Urothelium cell line (cell line): ENCODE measurements at places on chromosomes 12 and 14.

GRCh38 chr12:106248312-106248845 lies 559 bp upstream of the CKAP4 start:
- peak; percentile 49 for DNase-seq

DNA sequence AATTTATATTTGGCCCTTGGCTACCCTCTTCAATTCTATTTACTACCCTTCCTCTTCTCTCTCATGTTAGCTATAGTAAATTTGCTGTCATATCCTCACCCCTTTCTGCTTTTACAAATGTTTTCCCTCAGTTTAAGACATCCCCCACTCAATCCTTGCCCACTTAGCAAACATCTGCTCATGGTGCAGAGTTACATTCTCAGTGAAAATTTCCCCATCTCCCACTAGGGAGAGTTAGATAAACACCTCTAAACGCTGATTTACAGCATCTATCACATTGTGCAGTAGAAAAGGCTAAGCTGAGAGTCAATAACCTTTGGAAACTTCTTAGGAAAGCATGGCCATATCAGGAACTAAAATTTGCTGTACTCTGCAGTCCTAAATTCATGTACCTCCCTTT lies 69.0 kb downstream of the DENND5B start:
- no peak for DNase-seq

- no peak for DNase-seq
Observed at GRCh38 chr12:64625243-64626077, 15.2 kb downstream of the RASSF3 start.

DNA sequence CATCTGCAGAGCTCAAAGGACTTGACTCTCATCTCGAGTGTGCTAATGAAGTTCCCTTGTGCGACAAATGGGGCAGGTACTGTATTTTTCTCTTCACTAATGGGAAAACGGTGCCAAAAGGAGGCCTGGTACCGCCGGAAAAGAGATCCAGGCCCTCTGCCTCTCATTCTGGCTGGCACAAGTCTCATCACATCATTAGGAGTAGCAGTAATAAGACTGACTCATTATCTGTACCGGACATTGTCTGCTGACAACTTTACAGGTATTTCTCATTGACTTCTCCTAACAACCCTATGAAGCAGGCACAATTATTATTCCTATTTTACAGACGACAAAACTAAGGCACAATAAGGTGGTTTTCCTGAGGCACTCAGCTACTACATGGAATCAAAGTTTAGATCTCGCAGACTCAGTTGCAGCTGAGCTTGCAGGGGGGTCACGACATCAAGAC lies 668 bp downstream of the APPL2 start:
- DNase-seq: no peak

DNA sequence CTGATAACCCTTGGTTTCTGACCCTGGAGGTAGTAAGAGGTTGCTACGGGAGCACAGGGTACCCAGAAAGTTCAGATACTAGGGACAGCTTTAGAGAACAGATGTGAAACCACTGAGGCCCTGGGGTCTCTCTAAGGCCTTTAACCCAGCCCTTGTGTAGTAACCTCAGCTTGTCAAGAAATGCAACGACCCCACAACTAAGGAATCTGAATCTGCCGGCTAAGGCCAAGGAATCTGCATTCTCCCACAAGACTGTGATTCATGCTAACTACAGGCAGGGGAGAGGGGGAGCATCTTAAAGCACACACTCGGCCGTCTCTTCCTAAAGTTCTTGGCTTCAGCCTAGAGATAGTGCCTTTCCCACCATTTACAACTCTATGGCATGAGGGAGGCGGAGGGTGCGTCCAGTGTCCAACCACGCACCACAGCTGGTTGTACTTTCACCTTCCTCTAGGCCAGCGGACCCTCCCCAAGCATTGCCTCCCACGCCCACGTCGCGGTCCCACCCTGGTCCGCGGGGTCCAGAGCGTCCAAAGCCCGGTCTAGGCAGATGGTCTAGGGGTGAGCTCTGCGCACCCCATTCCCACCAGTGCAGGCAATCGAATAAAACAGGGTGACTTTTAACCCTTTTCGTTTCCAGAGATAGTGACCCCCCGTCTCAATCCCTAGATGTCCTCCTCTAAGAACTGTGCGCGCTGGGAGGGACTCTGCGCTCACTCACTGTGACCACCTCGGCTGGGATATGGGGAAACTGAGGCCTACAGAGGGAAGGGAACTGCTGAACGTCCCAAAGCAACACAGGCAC lies 735 bp upstream of the VASH1 start:
- no peak for DNase-seq

DNA sequence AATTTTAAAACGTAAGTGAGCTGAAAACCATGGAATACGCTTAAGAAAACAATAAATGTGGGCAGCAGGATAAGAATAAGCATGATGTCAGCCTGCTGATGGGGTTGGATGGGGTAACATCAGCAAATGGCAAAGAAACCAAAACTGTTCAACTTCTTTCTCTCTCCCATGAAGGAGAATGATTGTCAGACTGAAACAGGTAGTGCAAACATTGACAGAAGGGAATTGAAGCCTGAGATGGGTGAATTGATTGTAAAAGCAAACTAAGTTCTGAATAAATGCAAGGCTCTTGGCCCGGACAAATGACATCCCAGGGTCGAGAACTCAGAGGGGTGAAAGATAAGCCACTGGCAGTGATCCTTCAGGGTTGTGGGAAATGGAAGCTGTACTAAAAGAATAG lies 182.6 kb downstream of the ETV6 start:
- DNase-seq: no peak

- DNase-seq: peak; percentile 60
Observed at GRCh38 chr12:52037248-52037861, 13.9 kb upstream of the NR4A1 start.

- no peak for DNase-seq
Observed at GRCh38 chr12:128906485-128907137, 53.3 kb downstream of the GLT1D1 start.

GRCh38 chr12:53179687-53180219 lies 769 bp upstream of the ZNF740 start:
- DNase-seq: peak; percentile 47

DNA sequence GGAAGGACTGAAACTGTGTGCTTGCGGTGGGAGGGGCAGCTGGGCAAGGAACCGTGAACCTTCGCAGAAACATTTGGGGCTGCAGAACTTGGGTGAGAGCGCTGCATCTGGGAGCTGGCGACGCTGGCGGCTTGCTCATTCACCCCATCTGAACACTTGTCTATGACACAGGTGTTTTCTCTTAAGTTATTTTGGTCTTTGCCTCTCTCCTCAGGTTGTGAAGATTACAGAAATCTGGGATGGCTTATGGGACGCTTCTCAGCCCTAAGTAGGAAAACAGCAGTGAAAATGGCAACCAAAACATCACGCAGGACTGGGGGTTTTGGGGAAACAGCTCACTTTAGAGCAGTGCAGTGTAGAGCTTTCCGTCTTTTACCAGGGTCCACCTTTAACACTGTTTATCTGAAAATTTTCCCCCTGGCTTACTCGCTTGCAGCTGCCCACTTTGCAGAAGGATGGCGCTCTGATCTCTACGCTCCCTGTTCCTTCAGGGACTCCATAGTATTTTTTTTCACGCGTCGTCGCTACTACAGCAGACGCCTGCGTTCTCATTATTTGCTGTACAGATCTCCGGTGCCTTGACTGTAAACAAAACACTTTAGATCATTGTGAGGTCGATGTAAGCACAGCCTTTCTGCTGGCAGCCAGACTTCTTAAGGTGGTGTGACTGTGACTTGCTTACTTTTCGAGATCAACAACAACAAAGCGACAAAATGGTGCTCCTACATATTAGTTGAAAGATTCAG lies 2.7 kb upstream of the CDKN1B start:
- DNase-seq: no peak

GRCh38 chr12:68267892-68268396 lies 14.5 kb upstream of the IL22 start:
- DNase-seq: no peak

GRCh38 chr14:63182968-63183367 lies 21.3 kb upstream of the RHOJ start:
- no peak for DNase-seq

DNA sequence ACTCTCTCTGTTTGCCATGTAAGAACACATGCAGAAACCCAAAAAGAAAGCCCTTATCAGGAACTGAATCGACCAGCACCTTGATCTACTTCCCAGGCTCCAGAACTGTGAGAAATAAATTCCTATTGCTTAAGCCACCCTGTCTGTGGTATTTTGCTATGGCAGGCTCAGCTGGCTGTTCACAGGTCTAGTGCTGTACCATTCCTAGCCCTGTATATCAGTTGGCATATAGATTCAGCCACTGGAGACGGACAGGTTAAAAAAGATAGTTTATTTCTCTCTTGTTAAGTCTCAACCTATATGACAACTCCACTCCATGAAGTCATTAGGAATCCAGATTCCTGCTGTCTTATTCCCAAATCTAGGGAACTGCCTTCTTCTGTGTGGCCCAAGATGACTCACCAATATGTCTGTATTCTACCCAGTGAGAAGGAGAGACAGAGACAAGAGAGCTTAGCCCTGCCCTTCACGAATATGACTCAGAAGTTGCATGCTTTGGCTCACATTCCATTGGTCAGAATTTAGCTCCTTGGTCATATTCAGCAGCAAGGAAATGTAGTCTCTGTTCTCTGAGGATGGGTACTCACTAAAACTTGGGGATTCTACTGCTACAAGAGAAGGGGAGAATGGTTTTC lies 57.0 kb downstream of the PLEKHG7 start:
- DNase-seq: peak; percentile 73

- no peak for DNase-seq
Observed at GRCh38 chr12:85385406-85385805, 105.4 kb downstream of the ALX1 start.

DNA sequence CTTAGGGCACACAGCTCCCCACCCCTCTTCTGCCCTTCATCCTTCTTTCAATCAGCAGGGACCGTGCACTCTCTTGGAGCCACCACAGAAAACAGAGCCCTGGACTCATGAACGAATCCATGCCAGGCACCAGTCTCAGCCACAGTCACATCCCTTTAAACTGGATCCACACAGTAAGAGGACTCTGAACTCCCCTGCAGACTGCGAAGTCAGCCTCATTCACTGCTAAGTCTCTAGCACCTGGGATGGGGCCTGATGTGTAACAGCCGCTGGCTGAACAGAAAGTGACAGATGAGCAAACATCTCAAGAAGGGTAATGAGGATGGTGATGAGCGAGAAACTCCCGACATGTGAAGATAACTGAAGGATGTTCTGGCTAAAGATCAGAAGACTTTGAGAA lies 45.8 kb upstream of the IQSEC3 start:
- no peak for DNase-seq

- no peak for DNase-seq
Observed at GRCh38 chr12:120851444-120851843, 52.7 kb downstream of the SPPL3 start.

GRCh38 chr14:60974090-60974651 lies 6.7 kb downstream of the TRMT5 start:
- no peak for DNase-seq

- DNase-seq: no peak
Observed at GRCh38 chr12:15165012-15165659, 56.1 kb downstream of the RERG start.

DNA sequence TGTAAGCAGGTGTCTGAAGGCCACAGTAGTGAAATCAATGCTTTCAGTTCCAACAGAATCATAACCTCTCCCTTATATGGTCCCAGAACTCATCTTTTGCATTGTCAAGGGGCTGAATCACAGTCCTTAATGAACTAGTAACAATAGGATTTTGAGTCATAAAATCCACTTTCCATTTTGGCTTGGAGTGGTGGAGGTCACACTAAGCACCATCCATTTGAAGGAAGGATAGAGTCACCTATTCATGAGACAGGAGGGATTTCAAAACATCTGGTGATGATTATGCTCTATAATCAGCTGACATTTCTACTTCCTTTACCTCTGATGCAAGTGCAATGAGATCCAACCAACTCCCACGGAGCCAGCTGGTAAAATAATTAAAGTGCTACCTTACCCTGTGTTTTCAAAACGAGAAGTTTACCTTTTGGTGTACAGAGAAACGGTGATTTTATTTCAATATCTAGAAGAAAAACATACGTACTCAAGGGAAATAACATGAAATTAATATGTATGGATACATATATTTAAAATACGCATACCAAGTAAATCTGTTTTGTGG lies 59.1 kb downstream of the TMEM132D start:
- DNase-seq: no peak

DNA sequence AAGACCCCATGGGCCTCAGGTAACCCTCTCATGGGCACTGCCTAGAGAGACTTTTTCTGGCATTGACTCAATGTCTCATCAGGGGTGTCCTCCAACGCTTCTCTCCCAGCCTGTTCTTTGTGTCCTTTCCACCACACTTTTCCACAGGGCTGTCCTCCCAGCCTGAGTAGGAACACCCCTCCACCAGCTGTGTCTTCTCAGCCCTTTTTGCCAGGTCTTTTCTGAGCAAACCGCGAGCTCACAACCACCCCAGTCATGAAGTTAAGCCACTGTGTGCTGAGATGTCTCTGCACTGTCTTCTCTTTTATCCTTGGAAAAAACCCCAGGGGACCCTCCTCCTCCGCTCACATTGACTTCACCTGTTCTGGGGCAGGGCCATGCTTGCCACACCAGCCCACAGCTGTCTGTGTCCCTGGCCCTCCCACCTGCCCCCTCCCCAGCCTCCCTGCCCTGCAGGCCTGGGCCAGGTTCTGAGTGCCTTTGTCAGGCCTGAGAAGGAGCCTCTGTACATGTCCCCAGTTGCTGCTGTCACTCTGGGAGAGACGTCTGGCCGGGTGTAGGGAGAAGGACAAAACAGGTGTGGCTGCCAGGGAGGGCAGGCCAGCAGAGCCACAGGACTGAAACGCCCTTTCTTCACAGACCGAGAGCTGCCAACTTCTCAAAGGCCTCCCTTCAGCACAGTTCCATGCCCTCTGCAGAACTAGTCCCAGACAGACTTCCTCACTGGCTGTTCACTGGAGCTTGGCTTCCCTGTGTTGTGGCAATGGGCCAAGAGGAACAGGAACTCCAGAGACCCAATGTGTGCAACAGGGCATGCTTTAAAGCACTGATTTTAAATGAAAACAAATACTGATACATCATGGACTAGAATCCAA lies 50.5 kb upstream of the PNMA1 start:
- DNase-seq: no peak
